Stimulated activated CD8-positive, alpha-beta memory T cell treated with anti-CD3 and anti-CD28 coated beads, Interleukin-7, amount 100 ng/mL, for 4 hours (primary cell): ENCODE measurements at places on chromosomes 7 and 10.

GRCh38 chr7:100221231-100221718, 1.5 kb downstream of the PVRIG start:
- DNase-seq, result peak; percentile 60

DNA sequence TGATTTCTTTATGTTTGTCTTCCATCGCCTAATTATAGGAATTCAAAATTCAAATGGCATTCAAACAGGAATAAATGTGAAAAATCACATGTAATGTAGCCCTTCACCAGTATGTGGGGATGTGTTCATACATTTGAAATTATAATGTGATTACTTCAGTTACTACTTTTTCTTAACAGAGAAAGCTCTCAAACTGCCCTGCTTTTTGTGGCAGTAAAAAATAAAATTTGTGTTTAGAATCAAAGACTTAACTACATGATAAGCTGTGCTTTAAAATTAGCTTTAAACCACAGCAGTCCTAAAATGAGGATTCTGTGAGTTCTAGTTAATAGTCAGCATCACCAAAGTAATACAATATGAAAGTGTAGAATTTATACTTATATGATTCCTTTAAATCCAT, 7.8 kb upstream of the HERC4 start:
- no peak for DNase-seq

DNA sequence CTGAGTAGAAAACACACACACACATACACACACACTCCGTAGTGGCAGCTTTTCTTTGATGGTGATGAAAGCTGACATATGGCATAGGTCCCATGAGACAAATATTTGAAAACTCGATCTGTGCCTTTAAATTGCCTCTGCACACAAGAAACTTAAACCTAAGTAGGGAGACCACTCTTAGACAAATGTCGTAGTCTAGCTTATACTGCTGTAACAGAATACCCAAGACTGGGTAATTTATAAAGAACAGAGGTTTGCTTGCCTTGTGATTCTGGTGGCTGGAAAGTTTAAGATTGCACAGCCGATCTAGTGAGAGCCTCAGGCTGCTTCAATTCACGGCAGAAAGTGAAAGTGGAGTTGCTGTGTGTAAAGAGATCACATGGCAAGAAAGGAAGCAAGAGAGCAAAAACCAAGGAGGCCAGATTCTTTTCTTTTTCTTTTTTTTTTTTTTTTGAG, 489.4 kb upstream of the SORCS1 start:
- no peak for DNase-seq

DNA sequence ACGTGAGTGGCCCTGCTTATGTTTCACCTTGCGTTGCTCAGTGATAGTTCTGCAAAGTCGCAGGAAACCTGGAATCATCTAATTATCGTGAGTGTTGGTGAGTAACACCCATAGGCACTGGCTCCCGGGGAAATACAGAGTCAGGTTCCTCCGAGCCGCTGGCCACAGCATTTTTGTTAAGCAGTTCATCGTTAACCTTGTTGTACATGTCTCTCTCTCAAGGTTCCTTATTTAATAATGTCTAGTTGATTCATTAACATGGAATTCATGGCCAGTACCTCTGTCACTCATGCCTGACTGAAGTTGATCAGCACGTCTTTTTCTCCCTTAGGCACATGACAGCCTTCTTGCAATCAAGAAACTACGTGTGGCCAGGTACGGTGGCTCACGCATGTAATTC, 3.1 kb upstream of the ZFAND2A start:
- DNase-seq, result no peak

DNA sequence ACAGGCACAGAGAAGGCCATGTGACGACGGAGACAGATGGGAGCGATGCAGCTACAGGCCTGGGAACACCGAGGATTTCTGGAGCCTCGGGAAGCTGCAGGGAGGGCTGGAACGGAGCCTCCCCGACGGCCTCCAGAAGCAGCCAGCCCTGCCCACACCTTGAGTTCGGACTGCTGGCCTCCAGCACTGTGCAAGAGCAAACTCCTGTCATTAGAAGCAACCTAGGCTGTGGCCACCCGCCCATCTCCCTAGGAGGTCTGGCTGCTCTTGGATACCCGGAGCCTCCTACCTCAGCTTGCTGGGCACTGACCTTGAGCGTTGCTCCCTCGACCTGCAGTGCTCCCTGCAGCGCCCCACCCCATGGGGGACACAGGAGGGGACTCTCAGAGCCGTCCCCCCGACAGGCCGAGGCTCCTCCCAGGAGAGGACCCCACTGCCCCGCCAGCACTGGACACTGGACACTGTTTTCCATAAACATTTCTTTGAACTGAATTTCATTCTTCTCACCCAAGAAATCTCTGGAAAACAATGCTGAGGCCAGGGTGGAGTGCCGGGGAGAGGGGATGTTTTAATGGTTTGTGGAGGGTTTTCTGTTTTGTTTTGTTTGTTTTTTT, 22.5 kb upstream of the TNRC18 start:
- no peak for DNase-seq

- no peak for DNase-seq
These were observed 208.5 kb downstream of the PLXNA4 start for GRCh38 chr7:132367795-132368194.

- no peak for DNase-seq
These were observed 120.9 kb downstream of the BUB3 start for GRCh38 chr10:123275136-123275564.

GRCh38 chr10:124005991-124006392, 87.4 kb downstream of the CHST15 start:
- DNase-seq, result no peak
